Stimulated activated CD8-positive, alpha-beta memory T cell treated with anti-CD3 and anti-CD28 coated beads, Interleukin-2, amount 100 ng/mL, for 1 hour (primary cell): ENCODE measurements at places on chromosomes 7 and 10.

DNA sequence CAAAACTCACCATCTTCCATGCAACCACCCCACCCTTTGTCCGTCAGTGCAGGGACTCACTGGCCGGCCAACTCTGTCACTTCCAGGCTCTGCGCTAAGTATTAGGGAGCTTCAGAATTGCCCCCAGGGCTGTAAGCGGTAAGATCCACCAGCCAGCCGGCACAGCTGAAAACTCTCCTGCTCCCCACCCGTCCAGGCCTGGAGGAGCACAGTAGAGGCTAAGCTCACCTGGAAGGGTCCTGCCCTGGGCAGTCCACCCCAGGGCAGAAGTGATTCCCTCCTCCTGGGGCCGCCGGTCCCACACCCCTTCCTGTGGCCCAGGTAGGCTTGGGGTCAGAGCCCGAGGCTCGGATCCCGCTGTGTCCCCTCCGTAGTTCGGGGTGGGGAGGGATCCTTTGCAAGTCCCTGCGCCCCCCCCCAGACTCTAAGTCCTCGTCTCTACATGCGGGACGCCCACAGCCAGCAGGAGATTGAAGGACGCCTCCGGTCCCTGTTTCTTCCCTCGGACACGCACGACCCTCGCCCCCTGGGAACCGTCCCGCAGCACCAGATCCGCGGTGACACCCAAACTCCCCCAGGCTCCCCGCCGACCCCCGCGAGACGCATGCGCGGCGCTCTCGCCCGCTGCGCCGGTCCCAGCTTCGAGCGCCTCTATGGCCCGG, 138.9 kb downstream of the ARHGAP22 start:
- DNase-seq = no peak

DNA sequence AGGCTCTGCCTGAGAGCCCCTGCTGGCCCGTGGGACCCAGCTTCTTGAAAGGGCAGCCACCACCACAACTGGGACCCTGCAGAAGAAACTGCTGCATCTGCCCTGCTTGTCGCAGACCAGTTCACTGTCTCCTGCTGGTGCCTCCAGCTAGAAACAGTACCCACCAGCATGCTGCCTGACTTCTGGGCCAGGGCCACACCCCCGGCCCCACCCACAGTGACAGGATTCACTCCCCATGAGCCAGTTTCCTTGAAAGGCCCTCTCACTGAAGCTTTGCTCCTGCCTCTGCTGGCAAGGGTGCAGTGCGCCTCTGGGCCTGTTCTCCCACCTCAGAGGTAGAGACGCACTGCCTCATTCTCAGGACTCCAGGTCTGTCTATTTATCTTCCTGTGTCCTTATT, 32.4 kb downstream of the ANXA11 start:
- DNase-seq = no peak

GRCh38 chr10:3054183-3054850, 13.0 kb upstream of the PFKP start:
- DNase-seq = no peak

DNA sequence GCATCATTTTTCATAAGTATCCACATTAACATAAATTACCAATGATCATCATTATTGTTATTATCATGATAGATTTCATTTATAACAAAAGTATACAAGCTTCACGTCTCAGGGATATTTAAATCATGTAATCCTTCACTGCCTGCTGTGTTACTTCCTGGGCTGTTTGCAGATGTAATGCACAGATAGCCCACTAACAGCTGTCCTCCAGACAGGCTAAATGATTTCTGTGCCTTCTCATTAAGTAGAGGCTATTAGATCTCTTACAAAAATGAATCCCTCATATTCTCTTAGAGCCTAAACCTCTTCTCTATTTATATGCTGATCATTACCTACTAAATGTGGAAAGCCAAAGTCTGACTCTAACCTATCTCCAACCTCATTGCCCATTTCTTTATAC, 9.3 kb downstream of the PCLO start:
- DNase-seq = no peak

GRCh38 chr7:322111-322671, 32.2 kb downstream of the FOXL3 start:
- DNase-seq = peak; percentile 80

DNA sequence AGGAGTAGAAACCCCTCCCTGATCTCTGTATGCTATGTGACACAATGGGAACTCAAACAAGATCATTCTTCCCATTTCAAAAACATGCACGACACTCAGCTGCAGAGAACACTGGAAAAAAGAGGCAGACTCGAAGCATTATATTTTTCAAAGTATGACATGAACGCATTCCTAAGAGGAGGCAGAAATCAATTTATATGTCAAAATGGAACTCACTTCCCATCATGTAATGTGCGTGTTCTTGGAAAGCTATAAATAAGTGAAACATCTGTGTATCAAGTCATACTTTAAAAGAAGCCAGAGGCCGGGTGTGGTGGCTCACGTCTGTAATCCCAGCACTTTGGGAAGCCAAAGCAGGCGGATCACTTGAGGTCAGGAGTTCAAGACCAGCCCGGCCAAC, 142.7 kb downstream of the ICA1 start:
- no peak for DNase-seq

DNA sequence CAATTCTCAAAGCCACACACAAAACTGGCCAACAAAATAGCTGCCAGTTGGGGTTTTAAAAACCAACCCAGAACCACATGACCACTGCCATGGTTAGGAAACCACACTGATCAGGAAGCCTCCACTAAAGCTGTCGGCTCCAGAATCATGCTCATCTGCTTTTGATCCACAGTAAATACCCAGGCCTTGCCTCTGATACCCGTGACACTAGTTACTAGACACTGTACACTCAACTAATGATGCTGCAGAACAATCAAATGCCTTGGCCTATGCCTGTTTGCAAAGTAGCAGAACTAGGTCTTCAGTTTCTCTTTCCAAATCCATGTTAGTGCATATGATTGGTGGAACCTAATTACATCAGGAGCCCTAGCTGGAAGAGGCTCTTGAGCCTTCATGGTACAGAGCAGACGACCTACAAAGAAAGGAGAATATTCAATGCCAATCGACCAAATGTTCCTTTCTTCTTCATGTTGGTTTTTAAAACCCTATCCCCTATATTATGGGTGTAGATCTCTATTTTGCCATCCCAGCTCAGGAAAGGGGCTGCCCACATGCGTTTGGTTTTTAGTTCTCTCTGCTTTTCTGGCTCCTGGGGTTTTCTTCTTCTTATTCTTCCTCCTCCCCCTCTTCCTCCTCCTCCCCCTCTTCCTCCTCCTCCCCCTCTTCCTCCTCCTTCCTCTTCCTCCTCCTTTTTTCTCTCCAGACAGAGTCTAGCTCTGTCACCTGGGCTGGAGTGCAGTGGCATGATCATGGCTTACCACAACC, 76.6 kb downstream of the CNNM2 start:
- DNase-seq = no peak

DNA sequence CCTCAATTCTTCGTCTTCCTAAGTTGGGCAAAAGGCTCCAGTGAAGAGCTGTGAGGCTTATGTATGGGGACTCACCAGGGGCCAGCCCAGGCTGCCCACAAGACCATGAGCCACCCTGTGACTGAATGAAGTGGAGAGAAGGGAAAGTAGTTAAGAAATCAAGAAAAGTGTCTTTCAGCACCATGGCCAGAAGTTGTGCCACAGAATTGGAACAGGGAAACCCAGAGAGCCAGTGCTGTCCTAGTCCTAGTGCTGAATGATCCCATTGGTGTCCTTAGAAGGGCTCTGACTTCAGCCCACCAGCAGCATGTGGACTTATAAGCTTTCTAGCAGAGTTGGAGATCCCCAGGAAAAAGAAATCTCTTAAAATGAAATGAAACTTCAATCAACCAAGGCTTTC, 37.0 kb upstream of the CCSER2 start:
- no peak for DNase-seq

- no peak for DNase-seq
These were observed 14.3 kb downstream of the AQP1 start for GRCh38 chr7:30925913-30926312.

DNA sequence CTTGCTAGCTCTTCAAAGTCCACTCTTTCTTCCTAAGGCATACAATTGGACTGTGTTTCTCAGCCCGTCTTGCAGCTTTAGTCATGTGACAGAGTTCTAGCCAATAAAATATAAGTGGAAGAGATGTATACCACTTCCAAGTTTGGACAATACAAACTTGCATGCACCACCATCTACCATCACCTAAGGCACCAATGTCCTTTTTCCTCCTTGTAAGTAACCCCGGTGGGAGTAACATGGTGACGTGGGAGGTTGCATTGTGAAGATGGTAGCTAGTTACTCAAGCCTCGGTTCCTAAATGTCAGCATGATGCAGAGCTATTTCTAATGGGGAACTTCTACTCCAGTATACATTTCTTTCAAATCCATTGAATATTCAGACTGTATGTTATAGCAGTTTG, 5.3 kb upstream of the CACNB2 start:
- DNase-seq = no peak

- DNase-seq = no peak
These were observed 36.3 kb downstream of the JAZF1 start for GRCh38 chr7:28144266-28144665.

DNA sequence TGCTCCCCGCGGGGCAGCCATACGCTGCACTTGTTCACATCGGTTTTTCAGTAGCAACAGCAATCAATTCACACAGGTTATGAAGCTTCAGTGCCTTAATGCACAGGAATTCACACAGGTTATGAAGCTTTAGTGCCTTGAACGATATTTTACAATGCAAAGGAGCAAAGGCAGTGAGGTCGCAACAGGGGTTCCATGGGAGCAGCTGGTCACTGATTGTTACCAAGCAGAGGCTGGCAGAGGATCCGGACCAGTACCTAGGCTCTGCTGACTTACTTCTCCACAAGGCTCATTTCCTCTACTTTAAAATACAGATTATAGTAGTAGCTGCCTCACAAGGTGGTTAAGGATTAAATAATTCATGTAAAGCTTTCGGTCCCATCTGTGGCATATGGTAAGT, 95.2 kb upstream of the ODAD2 start:
- DNase-seq = no peak

DNA sequence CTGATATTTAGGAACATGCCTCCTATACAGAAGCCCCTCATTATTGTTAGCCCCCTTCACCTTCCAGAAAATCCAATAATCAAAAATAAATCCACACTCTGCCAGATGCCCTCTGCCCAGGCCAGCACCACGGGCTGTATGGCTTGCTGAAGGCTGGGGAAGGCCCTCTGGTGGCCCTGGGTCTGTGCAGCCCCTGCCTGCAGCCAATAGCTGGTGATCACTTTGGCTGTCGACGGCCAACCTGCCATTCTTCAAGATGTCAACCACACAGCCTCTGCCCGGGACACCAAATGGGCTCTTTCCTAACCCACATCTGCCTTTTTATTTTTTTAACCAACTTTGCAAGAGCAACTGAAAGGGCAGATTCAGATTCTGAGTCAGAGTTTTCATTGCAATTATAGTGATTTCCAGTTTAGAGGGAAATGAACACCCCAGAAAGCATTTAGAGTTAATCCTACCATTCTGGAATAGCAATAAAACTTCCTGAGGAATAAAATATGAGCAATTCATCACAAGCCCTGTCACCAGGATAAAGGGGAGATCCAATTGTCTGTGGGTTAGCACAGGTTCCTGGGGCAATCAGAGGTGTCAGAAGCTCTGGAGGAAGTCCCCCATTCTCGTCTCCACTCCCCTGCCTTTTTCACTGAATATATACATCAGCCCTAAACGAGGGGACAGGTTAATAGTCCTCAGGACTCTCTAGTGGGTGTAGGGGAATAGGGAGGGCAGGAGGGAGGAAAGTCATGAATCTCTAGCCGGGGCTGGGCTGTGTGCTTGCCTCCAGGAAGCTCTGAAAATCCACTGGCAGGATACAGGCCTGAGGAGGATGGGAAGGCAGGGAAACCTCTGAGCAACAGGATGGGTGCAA, 211.3 kb downstream of the GRID1 start:
- no peak for DNase-seq

DNA sequence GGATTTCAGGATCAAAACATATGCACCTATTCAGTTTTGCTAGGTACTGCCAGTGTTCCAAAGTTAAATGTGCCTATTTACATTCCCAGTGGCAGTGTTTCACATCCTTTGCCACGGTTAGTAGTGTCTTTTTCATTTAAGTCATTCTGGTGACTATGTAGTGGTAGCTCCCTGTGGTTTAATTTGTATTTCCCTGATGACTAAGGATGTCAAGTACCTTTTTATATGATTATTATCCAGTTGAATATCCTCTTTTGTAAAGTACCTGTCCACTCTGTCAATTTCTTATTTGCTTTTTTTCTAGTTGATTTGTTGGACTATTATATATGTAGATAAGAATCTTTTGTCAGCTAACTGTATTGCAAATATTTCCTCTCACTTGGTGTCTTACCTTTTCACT, 45.1 kb downstream of the TMEM60 start:
- no peak for DNase-seq

- no peak for DNase-seq
These were observed 8.9 kb downstream of the LCOR start for GRCh38 chr10:96840841-96841518.
